ENCODE measurements at places on chromosomes 5 and 9.

GRCh38 chr5:158731014-158731413 lies 368.7 kb downstream of the EBF1 start:
- DNase-seq = no peak

GRCh38 chr5:10160241-10160640 lies 89.4 kb downstream of the ATPSCKMT start:
- DNase-seq = no peak

- no peak for DNase-seq
These were observed 6.1 kb upstream of the AFAP1L1 start for GRCh38 chr5:149265597-149265996.

- DNase-seq = no peak
These were observed 56.7 kb downstream of the HRH2 start for GRCh38 chr5:175714479-175715085.

DNA sequence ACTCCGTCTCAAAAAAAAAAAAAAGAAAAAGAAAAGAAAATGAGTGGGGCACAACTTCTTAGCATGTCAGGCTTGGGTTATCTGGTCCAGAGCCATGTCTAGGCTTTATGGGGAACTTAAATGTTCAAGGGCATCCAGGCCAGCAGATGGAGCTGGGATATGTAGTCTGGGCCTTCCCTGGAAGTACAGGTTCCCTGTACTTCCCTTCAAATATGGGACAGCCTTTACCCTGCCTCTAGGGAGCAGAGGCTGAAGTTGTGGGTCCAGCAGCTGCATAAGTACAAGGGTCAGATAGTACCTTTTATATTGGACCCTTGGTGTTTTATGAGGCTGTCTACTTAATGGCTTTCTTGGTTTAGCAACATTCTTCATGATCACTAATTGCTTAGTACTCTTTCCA lies 42.1 kb downstream of the FAF2 start:
- DNase-seq = no peak

GRCh38 chr5:178382754-178383164 lies 150.2 kb upstream of the PHYKPL start:
- no peak for DNase-seq

GRCh38 chr9:122226758-122227574 lies 1.8 kb downstream of the LHX6 start:
- DNase-seq = no peak

- no peak for DNase-seq
These were observed 135.5 kb downstream of the RAB3C start for GRCh38 chr5:58718269-58718978.

GRCh38 chr5:34831303-34831702 lies 7.7 kb upstream of the TTC23L start:
- DNase-seq = no peak

DNA sequence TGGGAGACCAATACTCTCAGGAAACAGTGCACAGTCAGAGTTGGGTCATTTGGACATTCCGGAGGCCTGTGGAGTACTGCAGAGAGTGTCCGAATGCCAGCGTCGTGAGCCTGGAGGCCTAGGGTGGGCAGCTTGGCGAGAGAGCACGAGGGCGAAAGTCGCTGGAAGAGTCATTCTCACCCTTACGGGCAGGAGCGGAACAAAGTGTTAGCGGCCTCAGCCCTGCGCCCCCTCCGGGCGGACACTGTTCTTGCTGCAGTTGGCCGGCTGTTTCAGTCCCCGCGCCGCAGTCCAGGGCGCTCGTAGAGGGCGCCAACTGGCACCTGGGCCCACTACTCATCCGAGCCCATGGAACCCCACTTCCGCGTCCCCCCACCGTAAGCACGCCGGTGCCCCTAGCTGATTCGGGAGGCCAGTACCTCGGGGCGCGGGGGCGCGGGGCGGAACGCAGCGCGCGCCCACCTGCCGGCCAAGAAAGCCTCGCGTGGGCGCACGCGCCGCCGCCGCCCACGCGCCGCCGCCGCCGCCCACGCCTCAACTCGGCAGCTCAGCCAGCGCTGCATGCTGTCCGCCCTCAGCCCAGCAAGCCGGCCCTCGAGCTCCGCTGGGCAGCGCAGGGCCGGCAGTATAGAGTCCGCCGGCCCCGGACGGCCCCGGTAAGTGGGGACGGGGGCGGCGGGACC lies 99.7 kb upstream of the CCL21 start:
- no peak for DNase-seq

DNA sequence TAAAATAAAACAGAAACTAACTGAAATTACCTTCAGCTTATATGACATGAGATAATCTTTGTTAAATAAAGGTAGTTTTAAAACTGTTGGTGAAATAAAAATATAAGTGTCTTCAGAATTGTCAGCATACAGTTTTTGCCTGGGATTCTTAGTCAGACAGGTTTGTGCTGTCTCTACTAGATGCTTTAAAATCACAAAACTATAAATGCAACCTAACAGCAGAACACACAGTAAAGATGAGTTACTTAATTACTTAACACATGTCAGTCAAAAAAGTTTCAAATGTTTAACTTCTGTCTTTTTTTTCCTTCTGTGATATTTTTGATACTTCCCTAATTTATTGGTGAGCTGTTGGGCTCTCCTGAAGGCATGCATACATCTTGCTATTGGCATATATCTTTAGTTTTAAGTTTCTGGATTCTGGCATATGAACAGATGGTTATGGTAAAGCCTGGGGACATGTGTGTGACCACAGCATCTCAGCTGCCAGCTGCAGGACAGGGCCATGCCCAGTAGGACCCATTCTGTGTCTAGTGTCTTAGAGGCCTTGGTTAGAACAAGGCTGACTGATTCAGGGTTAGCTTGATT lies 231.1 kb upstream of the NUDT12 start:
- no peak for DNase-seq

DNA sequence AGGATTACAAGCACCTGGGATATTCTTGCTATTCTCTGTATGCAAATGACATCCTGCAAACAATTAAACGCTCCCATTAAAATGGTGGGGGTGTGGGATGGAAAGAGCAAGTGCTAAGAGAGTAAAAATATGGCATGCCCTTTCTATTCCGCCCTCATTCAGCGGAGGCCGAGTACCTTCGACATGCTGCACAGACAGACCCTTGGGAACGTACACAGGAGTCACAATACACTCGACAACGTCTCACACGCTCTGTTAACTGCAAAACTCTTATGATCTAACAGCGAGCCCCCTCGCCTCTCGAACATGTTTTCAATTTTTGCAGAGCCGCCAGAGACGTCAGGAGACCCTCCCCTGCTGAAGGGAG lies 322.2 kb downstream of the CEMIP2 start:
- no peak for DNase-seq

DNA sequence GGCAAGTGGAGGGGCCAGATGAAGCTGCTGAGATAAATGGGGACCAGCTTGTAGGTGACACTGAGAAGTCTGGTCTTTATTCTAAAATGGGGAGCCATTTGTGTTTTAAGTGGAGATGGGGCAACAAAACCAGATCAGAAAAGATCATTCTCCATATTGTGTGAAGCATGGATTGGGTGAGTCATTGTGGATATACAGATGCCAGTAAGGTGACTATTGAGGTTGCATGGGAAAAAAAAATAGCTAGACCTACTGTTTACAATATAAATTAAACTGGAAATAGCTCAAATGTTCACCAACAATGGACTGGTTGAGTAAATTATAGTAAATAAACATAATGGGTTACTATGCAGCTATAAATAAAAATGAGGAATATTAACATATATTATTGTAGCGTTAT lies 5.4 kb upstream of the MAP1B start:
- no peak for DNase-seq

Data from GM18507 (cell line).